ENCODE measurements at places on chromosomes 16 and 17. TPM values are rescaled to one million over a fixed set of nuclear protein-coding genes. Genes with fewer than 3 reads are reported as not detected.
A peak's percentile ranks its signal among the peaks of the same experiment; 100 is the strongest.

Gene JPH3
- total RNA-seq: not detected

DNA sequence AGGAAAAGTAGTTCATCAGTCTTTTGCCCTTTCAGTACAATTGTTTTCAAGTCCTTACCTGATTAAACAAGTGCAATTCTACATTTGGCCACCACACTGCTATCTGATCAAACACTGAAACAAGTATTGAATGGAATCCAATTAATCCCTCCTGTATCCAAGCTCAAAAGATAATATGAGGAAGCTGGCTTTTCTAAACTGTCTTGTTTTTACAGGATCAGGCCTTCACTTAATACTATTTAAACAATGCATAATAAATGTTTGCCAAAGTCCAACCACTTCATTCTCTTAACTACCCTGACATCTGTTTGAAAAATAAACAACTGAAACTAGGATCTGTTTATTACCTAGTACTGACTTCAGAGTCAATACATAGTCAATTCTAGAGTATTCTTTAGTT lies 131.6 kb downstream of the MRTFB start:
- DNase-seq: no peak

DNA sequence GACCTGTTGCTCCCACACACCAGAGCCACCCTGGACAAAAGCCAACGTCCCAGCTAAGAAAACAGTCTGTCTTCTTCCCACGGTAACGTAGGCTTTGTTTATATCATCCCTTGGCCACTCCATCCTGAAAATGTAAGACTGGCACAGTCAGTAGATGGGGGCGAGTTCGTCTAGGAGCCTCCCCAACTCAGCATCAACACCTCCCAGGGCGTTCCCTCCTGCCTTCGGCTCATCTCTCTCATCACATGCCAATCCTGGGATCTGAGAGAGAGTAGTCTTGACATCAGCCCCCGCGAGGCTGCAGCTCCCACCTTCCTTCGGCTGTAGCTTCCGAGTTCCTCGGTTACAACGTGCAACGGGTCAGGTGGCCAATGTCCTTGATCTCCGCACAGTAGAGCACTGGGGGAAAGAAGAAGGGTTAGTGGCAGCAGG lies 894 bp downstream of the RNF227 start:
- no peak for DNase-seq

GRCh38 chr16:35752773-35753558 lies 2293.6 kb downstream of the TP53TG3F start:
- no peak for DNase-seq

DNA sequence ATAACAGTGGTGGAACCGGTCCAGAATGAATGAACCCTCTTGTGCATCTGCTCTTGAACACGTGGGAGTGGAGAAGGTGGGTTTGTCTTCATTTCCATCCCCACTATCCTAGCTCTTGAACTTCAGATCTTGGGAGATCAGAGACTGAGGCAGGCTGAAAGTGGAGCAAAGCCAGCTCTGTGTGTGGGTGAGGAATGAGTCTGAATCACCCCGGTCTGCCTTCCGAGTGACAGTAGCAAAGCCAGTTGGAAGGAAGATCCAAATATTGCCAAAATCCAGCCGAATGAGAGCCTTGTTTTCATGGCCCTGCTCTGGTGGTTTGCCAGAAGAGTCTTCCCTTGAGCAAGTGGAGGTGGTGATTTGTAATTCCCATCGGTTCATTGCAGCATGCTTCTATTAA lies 29.0 kb upstream of the ASIC2 start:
- no peak for DNase-seq

GRCh38 chr17:50210240-50211225 lies 9.1 kb upstream of the COL1A1 start:
- DNase-seq: no peak

Gene FCSK
- total RNA-seq: 16.9 TPM

- no peak for DNase-seq
Measured at GRCh38 chr16:22659933-22660332, 149.2 kb downstream of the NPIPB5 start.

Gene ARSG
- total RNA-seq: 7.0 TPM

Gene ATP2A3
- 111 TPM for total RNA-seq

- DNase-seq: no peak
Measured at GRCh38 chr16:12771341-12771798, 32.3 kb downstream of the CPPED1 start.

DNA sequence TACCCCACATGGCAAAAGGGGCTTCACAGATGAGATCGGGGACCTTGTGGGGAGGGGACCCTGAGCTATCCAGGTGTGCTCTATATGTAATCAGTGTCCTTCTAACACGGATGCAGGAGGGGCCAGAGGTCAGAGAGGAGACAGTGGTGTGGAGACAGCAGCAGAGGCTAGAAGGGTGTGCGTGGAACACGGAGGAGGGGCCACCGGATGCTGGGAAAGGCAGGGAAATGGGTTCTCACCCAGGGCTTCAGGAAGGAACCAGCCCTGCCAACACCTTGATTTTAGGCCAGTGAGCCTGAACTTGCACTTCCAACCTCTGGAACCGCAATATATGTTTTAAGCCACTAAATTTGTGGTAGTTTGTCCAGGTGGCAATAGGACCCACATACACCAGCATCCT lies 4.6 kb upstream of the SLC38A8 start:
- DNase-seq: no peak

Gene RANBP10
- 18.9 TPM for total RNA-seq

- no peak for DNase-seq
Measured at GRCh38 chr16:65884018-65884417, 482.5 kb upstream of the CDH5 start.

- peak; percentile 85 for DNase-seq
Measured at GRCh38 chr17:79810130-79811010, 13.5 kb upstream of the CBX8 start.

Gene PRDM7
- not detected for total RNA-seq

DNA sequence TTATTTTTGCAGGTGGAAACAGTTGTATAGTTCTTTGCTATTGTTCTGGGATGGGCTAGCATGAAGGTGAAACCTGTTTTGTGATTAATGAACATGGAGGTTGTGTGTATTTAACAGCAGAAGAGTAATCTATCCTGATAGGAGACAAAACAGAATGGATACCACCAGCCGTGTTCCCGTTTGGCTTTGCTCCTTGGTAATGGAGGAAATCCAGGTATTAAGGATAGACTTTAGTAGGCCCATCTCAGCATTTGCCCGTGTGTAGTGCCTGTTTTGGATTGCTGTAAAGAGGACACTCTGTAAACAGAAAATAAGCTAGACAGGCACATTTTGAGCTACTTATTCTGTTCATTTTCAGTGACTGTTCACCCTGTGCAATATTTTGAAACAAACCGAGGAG lies 215.1 kb downstream of the RBFOX1 start:
- no peak for DNase-seq

Gene TMEM235
- total RNA-seq: not detected

Gene SNX20
- 27.8 TPM for total RNA-seq

DNA sequence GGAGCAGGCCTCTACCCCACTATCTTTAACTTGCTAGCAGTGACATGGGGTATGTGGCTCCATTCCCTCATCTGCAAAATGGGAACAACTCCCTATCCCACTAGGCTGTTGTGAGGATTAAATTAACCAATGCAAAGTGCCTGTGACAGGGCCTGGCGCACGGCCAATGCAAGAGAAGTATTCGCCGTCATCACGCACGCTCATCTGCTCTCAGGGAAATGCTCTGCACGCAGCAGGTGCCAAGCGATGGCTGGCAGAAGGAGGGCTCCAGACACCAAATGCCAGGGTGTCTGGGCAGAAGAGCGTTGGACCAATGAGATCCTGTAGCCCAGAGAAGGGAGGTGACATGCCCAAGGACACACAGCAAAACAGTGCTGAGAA lies 17.3 kb downstream of the FAM83G start:
- no peak for DNase-seq

Gene YBX2
- total RNA-seq: 0.26 TPM

Gene ARRB2
- total RNA-seq: 170 TPM

Gene KRTAP9-2
- total RNA-seq: not detected

GRCh38 chr16:4924593-4925292 lies 12.2 kb downstream of the PPL start:
- DNase-seq: no peak

Gene KRTAP4-3
- not detected for total RNA-seq

- no peak for DNase-seq
Measured at GRCh38 chr16:79400462-79401149, 199.9 kb downstream of the MAF start.

Gene SOST
- not detected for total RNA-seq

Gene RHBDF1
- 0.53 TPM for total RNA-seq

- DNase-seq: no peak
Measured at GRCh38 chr16:31464348-31464769, 5.1 kb downstream of the ARMC5 start.

DNA sequence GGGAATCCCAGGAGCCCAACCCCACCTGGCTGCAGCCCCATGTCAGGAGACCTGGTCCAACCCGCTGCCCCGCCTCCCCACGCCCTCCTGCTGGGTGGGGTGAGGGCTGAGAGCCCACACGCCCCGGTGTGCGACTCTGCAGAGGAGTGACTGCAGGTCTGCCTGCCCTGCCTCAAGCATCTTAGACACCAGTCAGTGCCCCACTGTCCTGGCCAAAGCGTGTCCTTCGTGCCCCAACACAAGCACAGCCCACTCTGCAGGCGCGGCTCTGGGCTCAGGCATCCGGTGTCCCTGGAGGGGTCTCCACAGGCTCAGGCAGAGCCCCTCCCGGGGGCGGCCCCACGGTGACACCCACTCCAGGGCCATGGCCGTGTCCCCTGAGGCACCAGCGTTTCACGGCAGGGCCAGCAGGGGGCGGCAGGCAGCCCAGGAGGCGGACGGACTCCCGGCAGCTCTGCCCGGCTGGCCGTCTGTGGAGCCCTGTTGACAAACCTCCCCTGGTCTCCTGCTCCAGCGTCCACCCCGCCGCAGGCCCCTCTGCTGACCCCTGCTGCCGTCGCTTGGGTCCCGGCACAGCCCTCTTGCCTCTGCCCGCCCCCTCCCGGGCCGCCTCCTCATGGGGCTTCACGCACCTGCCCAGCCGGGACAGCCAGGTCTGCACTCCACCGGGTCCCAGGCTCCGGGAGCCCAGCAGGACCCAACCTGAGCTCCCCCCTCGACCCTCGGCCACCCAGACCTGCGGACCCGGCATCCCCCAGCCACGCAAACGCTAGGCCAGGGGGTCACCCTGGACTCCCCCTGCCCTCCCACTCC lies 8.6 kb upstream of the UBE2I start:
- DNase-seq: peak; percentile 71

DNA sequence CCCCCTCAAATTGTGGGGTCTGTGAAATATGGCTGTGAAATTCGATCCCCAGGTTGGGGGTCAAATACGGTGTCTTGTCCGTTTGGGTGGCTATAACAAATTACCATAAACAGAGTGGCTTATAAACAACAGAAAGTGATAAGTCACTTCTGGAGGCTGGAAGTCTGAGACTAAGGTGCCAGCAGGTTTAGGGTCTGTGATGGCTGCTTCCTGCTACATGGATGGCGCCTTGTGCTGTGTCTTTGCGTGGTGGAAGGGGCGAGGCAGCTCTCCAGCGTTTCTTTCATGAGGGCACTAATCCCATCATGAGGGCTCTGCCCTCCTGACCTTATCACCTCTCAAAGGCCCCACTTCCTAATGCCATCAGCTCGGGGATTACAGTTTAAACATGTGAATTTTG lies 120.0 kb downstream of the IRF8 start:
- DNase-seq: no peak

Gene ATXN2L
- 266 TPM for total RNA-seq

- DNase-seq: no peak
Measured at GRCh38 chr16:69338557-69339288, 641 bp downstream of the COG8 start.

DNA sequence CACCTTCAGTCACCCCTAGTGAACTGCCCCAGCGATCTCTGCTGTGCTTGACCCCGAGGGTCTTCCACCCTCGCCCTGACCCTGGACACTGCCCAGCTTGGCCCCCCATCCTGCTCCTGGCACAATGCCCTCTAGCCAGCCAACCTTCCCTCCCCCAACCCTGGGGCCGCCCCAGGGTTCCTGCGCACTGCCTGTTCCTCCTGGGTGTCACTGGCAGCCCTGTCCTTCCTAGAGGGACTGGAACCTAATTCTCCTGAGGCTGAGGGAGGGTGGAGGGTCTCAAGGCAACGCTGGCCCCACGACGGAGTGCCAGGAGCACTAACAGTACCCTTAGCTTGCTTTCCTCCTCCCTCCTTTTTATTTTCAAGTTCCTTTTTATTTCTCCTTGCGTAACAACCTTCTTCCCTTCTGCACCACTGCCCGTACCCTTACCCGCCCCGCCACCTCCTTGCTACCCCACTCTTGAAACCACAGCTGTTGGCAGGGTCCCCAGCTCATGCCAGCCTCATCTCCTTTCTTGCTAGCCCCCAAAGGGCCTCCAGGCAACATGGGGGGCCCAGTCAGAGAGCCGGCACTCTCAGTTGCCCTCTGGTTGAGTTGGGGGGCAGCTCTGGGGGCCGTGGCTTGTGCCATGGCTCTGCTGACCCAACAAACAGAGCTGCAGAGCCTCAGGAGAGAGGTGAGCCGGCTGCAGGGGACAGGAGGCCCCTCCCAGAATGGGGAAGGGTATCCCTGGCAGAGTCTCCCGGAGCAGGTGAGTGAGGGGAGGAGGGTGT lies at the start of gene TNFSF13:
Gene TNFSF13 (plus strand): TSS at position 207 of the 776 bp plus-strand sequence. CDS start 290 bp downstream, at position 497.
- no peak for DNase-seq

- no peak for DNase-seq
Measured at GRCh38 chr17:12547831-12548230, 117.9 kb upstream of the MYOCD start.

DNA sequence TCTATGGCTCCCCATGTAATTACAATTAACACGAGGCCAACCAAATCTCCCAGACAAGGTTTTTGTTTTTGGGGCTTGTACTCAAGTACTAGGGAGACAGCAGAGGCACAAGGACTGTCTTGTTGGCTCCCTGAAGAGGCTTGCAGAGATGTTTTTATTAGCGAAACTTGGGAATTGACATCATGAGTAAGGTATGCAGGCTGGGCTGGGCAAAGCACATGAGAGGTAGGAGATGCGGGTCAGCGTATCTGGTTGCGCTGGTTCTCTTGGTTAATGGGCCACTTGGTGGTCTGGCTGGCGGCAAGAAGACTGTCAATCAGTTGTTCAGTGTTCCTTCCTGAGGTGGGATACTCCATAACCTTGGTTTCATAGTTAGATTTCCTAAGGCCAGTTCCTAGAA lies 28.9 kb downstream of the LCMT1 start:
- no peak for DNase-seq

All from CD8-positive, alpha-beta memory T cell (primary cell).